Inflammatory macrophage treated with lipopolysaccharide for 4 hours (primary cell): ENCODE measurements at places on chromosomes 13 and 19.

GRCh38 chr13:25300861-25301346, 521 bp upstream of the NUP58 start:
- DNase-seq: no peak

- DNase-seq: no peak
Measured at GRCh38 chr19:14030997-14031718, 404 bp upstream of the IL27RA start.

DNA sequence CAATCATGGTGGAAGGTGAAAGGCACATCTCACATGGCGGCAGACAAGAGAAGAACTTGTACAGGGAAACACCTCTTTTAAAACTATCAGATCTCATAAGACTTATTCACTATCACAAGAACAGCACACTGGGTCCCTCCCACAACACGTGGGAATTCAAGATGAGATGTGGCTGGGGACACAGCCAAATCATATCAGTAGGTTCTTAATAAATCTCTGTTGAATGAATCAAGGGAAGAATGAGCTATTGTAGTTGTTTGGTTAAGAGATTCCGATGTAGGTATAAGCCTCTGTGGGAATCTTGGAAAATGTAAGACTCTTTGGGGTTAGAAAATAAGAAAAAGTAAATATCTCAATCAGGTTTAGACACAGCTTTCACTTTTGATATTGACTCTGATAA, 400.2 kb downstream of the KCNRG start:
- DNase-seq: no peak

- peak; percentile 84 for DNase-seq
Measured at GRCh38 chr19:9130965-9131364, 4.2 kb upstream of the OR7G3 start.

- no peak for DNase-seq
Measured at GRCh38 chr13:42741914-42742313, 39.5 kb upstream of the FAM216B start.

DNA sequence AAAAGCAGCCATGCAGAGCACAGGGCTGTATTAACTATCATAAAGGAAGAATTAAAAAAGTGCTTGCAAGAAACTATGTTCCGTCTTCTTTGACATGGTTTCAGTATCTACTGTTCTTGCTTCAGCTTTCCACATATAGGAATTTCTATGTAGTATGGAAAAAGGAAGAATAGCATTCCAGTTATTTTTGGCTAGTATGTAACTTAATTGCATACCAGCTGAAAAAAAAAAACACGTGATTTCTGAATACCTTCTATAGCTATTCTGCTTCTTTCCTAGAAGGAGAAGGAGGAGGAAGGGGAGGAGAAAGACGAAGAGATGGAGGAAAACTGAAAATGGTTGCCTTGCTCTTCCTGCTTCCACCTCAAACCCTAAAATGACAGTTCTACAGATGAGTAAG, 619.0 kb downstream of the KCTD12 start:
- no peak for DNase-seq

- DNase-seq: peak; percentile 83
Measured at GRCh38 chr19:48634424-48635262, 2.5 kb downstream of the DBP start.

GRCh38 chr13:48942131-48942530, 33.6 kb upstream of the FNDC3A start:
- no peak for DNase-seq

GRCh38 chr19:821231-821824, 427 bp downstream of the PLPPR3 start:
- DNase-seq: no peak

DNA sequence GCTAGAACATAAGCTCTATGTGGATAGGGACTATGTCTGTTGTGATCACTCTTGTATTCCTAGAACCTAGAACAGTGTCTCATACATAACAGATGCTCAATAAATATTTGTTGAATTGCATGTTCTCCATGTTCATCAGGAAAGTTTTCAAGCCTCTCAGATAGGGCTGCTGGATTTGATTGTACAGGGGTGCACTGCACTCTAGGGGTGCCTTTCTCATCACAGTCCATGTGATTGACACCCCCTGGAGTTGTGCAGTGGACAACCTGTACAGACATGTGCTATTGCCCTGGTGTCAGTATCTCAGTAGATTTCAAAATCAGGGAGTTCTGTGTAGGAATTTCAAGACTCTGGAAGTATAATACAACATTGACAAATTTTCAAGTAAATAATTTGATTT, 58.9 kb downstream of the MBNL2 start:
- DNase-seq: no peak

DNA sequence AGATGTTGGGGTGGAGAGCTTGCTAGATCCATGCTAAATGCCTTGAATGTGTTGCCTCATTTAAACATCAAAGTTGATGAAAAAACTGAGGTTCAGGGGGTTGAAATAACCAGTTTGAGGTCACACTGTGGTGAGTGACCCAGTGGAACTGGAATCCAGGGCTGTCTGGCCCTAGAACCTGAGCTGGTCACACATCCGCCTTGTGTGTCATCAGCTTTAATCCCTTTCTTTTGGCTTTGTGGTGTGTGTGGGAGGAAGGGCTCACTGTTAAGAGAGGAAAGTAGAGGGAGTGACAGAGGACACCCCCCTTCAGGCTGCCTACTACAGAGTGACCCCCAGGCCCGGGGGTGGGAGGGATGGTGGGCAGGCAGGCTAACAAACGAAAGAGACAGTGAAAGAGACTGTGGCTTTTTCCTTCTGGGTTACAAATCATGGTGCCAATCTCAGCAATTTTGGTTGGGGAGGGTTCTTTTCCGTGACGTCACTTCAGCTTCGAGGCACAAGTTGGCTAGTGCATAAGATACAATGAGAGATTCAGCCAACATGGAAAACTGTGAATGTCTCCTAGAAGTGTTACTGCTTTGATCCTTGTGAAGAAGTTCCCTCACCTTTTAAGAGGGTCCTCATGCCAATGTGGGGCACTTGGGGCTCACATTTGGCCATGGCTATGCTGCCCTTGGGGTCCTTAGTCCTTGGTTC, 164.9 kb downstream of the DLEU7 start:
- no peak for DNase-seq

DNA sequence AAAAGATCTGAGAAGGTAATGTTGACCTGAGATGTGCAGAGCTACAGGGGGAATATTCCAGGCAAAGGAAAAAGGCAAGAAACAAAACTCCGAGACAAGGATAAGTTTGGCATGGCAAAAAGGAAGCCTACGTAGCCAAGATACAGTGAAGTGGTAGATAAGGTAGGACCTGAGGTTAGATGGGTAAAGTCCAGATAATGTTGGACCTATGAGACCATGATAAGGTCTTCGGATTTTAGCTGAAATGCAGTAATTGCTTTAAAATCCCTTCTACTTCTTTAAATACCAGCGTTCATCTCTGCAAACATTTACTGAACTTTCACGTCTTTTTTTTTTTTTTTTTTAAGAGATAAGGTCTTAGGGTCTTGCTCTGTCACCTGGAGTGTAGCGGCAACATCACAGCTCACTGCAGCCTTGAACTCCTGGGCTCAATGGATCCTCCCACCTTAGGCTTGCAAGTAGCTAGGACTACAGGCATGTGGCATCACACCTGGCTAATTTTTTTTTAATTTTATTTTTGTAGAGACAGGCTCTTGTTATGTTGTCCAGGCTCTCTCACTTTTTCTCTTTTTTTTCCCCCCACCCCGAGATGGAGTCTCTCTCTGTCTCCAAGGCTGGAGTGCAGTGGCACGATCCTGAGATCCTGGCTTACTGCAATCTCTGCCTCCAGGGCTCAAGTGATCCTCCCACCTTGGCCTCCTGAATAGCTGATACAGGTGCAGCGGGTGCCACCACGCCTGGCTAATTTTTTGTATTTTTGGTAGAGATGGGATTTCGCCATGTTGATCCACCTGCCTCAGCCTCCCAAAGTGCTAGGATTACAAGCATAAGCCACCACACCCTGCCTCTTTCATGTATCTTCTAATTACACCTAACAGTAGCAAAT, 4.2 kb upstream of the WBP4 start:
- no peak for DNase-seq

DNA sequence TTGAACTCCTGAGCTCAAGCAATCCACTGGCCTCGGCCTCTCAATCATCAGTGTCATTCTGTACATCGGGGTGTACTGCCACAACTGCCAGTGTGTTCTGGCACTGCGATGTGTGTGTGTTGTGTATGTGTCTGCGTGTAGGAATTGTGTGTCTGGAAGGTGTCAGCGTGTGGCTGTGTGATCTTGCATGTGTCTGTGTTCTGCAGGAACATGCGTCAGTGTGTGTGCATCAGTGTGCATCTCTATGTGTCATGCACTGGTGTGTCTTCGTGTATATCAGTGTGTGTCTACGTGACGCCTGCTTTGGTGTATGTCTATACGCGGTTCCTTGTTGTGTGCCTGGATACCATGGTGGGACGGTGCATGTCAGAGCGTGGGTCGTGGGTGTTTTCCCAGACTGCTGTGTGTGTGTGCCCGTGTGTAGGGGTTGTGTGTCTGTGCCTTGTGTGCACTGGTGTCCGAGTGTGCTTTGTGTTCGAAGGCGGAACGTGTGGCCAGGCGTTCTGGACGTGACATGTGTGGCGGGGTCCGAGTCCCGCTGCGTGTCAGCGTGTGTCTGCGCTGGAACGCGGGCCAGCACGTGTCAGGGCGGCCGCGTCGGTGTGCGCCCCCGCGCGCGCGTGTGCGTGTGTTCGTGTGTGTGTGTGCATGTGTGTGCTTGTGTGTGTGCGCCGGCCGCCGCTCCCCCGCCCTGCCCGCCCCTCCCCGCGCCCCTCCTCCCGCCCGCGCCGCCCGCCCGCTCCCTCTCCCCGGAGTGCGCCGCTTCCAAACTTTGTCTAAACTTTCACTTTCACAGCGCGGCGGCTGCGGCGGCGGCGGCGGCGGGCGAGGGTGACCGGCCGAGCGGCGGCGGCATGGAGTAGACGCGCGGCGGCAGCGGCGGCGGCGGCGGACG, at the start of gene NFIX:
Gene NFIX, plus strand, starts transcription at position 775 of the 895 bp plus-strand sequence. CDS start 363 bp downstream, outside the sequence.
- DNase-seq: peak; percentile 66

DNA sequence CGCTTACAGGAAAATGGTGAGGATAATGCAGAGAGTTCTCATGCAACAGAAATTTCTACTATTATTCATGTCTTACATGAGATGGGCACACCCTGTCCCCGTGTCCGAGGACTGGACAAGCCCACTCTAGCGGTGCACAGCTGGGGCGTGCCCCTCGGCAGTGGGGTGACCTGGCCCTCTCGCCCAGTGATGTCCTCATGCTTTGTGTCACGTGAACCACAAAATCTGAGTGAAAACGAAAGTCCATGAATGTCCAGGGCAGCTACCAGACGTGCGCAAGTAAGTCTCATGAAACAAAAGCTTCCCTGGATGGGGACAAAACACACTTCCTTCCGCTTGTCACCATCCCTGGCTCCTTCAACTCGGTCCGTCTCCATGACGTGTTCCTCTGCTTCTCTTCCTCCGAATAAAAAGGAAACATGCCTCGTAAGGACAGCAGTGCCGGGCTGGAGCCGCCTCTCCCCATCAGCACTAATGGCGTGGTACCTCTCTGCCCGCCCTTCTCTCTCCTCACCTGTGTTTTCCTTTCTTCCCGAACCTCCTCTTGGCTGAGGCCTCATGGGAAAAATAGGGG, 45.6 kb downstream of the ANKRD10 start:
- peak; percentile 72 for DNase-seq

GRCh38 chr13:107233541-107233940, 665.6 kb upstream of the ARGLU1 start:
- no peak for DNase-seq

GRCh38 chr13:49711218-49711863, 20.1 kb upstream of the EBPL start:
- DNase-seq: no peak

GRCh38 chr13:103799028-103799427, 732.8 kb upstream of the SLC10A2 start:
- no peak for DNase-seq

GRCh38 chr13:47256618-47257017, 359.8 kb upstream of the HTR2A start:
- DNase-seq: no peak

DNA sequence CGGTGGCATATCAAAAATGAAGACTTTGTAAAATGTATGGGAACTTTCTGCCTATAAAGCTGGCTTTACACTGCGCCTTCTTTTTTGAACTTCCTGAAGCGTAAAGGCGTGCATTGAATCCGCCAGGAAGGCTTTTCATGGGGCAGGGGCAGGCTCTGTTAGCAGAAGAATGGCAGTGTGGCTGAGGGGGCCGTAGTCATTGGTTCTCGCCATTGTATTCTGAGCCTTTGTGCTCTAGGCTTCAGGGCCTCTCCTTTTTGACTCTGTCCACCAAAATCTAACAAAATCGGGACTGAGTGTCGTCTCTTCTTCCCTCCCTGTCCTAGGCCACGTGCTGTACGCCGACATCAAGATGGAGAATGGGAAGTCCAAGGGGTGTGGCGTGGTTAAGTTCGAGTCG, 14.1 kb downstream of the PRAM1 start:
- peak; percentile 20 for DNase-seq

- peak; percentile 81 for DNase-seq
Measured at GRCh38 chr19:14556662-14557188, 15.1 kb downstream of the NDUFB7 start.

DNA sequence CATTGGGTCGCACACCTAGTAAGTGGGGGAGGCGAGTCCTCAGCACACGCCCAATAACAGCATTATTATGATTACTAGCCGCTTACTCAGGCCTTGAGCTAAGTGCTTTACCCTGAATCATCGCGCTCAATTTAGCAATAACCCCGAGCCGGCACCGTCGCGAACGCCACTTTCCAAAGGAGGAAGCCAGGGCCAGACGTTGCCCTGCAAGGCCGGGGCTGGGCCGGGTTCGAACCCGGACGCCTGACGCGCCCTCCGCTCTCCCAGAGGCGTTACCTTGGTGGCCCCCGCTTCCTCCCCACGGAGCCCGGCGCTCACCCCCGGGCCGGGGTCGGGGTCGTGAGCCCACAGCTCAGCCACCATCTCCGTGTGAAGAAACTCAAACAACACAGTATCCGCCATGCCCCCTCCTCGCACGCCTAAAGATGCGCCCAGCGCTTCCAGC, at the start of gene TRAPPC6A:
Gene TRAPPC6A, minus strand, starts transcription at position 421 of the 445 bp plus-strand sequence. Its CDS starts 19 bp downstream, at position 402.
- DNase-seq: peak; percentile 95

- no peak for DNase-seq
Measured at GRCh38 chr19:30743702-30744101, 371.5 kb downstream of the ZNF536 start.

GRCh38 chr13:50760751-50761150, 82.7 kb downstream of the DLEU7 start:
- no peak for DNase-seq

DNA sequence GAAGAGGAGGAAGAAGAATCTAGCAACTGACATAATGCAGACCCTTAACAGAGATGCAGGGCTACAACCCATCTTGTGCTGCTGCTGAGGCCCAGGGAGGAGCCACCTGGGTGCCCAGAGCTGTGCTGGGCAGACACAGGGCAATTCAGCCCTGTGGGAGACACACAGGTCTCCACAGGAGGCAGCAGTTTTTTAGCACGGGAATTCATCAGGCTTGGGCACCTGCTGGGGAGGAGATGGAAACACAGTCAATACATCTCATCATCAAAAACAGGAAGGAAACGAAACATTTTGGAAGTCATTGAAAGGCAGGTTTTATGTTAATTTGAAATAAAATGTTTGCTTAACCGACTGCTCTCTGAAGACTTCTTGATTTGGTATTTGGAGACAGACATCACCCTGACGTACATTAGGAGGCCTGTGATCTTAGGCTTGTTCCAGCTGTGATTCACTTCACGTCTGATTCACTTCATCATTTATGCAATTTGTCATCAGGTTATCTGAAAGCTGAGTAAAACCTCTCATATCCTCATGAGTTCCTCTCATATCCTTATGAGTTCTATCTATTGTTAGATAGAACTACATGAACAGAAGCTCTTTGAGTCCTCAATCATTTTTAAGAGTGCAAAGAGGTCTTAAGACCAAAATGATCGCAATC, 77.4 kb downstream of the CYSLTR2 start:
- DNase-seq: peak; percentile 32
